ENCODE measurements at places on chromosomes 3 and 15.

GRCh38 chr3:12817343-12817710 is 20.8 kb downstream of the CAND2 start:
- DNase-seq, result no peak

DNA sequence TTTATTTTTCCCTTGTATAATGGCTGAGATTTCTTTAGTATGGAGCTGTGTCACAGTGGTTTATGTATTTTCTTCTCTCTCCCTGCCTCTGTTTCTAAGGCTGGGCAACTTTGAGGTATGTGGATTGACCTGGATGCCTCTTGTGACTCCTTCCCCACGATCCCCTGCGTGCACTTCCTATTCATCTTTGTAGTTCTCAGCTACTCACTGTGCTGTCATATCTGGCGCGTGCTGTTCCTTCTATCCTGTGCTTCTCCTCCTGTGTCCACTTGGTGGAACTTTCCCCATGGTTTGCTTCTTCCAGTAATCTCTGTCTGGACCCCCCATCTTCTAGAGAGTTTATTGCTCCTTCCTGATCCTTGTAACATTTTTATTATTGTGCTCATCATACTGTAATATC is 97.3 kb downstream of the AKAP13 start:
- DNase-seq, result no peak

DNA sequence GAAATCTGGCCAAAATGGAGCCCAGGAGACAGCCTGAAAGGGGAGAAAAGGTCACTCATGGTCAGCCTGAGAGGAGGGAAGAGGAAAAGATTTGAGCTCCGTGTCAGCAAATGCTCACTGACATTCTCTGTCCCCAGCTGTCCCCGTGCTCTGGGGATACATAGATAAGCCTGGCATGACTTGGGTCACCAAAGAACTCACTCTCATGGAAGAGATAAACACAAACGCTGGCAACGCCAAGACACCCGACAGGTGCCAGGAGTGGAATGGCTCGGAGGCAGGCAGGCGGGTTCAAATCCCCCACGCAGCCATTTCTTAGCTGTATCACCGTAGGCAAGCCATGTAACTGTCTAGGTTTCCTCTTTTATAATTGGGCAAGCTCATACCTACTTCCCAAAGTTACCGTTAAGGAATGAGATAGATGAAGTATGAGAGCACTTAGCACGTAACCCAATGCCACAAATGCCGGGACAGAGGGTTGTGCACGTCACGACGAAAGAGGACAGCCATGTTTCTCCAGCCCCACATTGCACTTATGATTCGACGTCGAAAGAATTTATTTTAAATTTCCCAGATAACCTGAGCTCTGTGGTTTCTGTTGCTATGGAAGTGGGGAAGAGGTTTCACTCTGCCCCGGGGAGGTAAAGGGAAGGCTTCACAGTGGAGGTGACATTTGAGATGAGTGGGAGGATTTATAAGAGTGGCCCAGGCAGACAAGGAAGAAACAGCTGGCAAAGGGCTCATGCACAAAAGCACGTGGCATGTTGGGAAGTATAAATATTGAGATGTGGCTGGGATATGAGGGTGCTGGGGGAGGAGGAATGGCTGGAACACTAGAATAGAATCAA is 41.4 kb upstream of the TSEN2 start:
- peak; percentile 28 for DNase-seq

- no peak for DNase-seq
Measured at GRCh38 chr3:197881970-197882338, 68.0 kb upstream of the RPL35A start.

GRCh38 chr3:72679540-72680198 is 168.6 kb downstream of the SHQ1 start:
- DNase-seq, result no peak

GRCh38 chr15:50134524-50135024 is 15.5 kb upstream of the ATP8B4 start:
- no peak for DNase-seq

DNA sequence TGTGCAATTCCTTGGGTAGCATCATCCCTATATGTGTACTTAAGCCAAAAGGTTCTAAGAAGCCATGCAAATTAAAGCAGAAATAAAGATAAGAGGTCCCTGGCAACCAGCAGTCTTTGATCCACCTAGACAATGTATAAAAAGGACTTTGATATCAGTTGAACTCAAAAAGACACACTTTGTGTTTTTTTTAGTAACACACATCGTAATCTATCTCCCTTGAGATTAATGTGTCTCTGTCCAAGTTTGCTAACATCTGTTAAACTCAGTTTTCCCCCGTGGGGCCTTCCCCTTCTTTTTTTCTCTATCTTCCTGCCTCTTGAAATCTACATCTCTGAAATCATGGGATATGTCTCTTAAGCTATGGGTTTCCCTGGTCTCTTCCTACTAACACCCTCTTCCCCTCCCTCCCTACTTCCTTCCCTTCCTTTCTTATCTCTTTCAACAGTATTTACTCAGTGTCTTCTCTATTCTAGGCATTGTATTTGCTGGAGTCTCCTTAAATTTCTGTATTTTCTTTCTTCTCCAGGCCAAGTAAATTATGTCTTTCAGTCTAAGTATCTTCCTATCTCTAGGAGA is 27.7 kb downstream of the ALDH1A2 start:
- DNase-seq, result no peak

DNA sequence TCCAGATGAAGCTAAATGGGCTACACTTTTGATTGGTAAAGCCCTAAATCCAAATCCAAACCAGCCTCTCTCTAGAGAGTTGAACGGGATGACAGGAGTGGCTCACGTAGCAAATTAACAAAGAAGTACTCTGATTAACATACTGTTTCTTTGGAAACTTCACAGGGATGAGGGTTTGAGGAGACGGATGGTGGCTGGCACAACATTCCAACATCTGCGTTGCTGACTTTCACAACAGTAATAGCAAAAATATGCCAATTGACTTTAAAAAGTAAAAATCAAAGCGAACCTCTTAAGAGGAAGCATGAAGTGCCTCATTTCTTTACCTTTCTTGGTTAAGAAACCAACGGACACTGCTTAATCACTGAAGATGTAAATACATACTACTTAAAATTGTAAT is 181.4 kb downstream of the TBL1XR1 start:
- no peak for DNase-seq

- DNase-seq, result no peak
Measured at GRCh38 chr3:38555149-38555840, 59.2 kb downstream of the EXOG start.

All from left forelimb (tissue), 1 donor.